ENCODE measurements at places on chromosomes 1 and 21.

GRCh38 chr1:28027660-28028059 lies 60.8 kb downstream of the EYA3 start:
- no peak for DNase-seq

GRCh38 chr1:80657707-80658106 lies 1143.0 kb upstream of the ADGRL2 start:
- DNase-seq: no peak

DNA sequence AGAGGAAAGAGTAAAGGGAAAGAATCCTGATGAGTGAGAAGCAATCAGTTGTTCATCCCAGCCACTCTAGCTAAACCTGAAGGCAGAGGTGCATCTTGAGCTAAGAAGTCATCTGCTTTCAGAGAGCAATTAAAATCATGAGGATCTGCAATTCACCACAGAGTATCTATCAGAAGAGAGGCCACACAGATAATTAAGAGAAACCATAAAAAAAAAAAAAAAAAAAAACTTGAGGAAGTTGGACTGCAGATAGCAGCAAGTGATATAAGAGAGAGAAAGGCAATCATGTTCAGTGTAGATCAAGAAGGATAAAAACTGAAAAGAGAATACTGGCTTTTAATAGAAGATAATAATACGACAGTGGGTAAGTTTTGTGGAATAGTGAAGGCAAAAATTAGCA lies 17.7 kb downstream of the FOXJ3 start:
- DNase-seq: no peak

- no peak for DNase-seq
These were observed 103.8 kb downstream of the BRINP3 start for GRCh38 chr1:190373705-190374336.

GRCh38 chr1:15620155-15620545 lies 2.9 kb downstream of the DDI2 start:
- DNase-seq: no peak

Measured in NCI-H1417 treated with DMSO at 0.1 percent for 48 hours (cell line).